GM03348 (cell line): ENCODE measurements at places on chromosomes 13 and 19.

- DNase-seq = no peak
Observed at GRCh38 chr13:35961461-35962220, 169.5 kb downstream of the DCLK1 start.

DNA sequence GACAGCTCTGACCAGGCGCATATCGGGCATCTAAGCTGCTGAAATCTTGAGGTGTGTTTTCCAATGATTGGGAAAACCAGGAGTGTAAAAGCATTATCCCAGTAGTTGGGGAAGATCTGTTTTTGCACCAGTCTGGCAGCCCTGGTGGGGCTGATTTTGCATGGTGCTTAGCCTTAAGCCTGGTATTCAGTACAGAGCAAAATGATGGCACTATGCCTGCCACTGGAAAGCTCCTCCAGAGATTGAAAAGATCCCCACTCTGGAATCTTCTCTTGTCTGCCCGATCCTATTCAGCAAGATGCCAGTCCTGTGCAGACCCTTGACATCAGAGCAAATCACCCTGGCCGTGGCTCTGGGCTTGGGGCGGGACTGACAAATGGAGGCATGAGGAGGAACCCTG lies 44.7 kb upstream of the SIAH3 start:
- DNase-seq = no peak

DNA sequence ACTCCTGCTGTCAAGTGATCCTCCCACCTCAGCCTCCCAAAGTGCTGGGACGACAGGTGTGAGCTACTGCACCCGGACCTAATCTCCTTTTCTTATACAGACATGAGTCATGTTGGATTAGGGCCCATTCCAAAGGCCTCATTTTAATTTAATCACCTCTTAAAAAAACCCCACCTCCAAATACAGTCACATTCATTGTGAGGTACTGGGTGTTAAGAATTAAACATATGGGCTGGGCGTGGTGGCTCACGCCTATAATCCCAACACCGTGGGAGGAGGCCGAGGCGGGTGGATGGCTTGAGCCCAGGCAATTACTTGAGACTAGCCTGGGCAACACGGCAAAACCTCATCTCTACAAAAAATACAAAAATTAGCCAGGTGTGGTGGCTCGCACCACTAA lies 46.6 kb downstream of the PIN1 start:
- no peak for DNase-seq

DNA sequence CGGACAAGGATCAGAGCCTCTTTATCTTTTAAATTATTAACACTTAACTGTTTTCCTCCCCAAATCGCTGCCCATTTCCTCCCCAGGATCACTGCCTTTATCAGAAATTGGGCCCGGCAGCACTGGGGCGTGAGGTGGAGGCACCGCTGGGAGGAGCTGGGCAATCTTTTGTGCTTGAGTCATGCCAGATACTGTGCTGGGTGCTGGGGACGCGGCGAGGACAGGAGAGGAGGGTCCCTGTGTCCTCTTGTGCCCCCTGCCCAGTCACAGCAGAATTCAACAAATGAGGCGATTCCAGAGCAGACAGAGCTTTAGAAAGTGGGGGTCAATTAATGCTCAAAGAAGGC lies 347.8 kb downstream of the ZNF536 start:
- peak; percentile 65 for DNase-seq

DNA sequence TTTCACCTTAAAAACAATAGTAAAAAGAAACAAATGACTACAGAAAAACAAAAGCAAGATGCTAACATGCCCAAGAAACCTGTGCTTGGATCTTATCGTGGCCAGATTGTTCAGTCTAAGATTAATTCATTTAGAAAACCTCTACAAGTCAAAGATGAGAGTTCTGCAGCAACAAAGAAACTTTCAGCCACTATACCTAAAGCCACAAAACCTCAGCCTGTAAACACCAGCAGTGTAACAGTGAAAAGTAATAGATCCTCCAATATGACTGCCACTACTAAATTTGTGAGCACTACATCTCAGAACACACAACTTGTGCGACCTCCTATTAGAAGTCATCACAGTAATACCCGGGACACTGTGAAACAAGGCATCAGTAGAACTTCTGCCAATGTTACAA lies 6.0 kb downstream of the CKAP2 start:
- DNase-seq = no peak

GRCh38 chr19:18104793-18105131 lies 7.2 kb downstream of the MAST3 start:
- no peak for DNase-seq

DNA sequence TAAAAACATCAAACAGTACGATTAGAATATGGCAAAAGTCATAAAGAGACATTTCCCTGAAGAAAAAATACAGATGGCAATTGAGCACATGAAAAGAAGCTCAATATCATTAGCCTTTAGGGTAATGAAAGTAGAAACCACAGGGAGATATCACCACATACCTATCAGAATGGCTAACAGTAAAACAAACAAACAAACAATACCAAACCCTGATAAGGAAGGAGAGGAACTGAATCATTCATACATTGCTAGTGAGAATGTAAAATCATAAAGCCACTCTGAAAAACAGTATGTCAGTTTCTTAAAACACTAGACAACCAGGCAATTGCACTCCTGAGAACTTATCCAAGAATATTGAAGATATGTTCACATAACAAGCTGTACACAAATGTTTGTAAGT lies 1342.5 kb upstream of the SLC10A2 start:
- no peak for DNase-seq

GRCh38 chr19:35363001-35363590 lies 4.8 kb downstream of the FFAR3 start:
- no peak for DNase-seq

GRCh38 chr19:51364200-51365106 lies 1.7 kb downstream of the ETFB start:
- no peak for DNase-seq

DNA sequence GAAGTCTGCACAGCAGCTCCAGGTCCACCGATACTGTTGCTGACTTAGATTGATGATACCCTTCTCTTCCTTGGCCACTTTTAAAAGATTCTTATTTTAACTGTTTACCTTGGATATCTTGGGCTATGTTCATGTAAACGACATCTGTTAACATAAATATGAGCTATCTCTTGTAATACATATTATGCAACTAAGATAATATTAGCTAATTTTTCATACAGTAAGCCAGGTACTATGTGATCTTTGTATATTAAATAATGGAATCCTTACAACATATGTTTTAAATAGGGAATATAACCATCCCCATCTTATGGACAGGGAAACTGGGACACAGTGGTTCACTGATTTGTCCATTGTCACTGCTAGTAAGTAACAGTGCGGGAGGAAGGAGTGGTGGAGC lies 37.9 kb downstream of the TNFRSF19 start:
- no peak for DNase-seq

DNA sequence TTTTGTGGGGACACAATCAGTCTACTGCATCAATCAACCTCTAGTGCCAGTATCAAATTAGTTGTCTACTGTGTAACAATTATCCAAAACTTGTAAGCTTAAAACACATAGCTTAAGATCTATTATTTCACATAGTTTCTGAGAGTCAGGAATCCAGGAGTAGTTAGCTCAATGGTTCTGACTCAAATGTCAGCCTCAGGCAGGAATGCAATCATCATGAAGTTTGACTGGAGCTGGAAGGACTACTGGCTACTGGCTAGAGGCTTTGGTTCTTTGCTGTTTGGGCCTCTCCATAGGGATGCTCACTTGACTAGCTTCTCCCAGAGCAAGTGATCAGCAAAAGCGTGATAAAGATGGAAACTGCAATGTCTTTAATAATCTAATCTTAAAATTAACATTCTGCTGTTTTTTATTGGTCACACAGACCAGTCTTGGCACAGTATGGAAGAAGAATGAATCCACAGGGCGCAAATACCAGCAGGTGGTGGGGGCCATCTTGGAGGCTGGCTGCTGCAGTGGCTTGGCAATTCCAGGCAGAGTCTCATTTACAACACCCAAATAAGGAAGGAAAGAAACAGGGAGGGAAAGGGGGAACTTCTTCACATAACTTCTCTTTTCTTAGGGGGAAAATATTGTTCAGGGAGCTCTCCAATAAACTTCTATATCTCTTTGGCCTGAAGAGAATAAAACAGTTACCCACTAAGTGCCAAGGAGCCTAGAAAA lies 15.7 kb downstream of the CAB39L start:
- no peak for DNase-seq

DNA sequence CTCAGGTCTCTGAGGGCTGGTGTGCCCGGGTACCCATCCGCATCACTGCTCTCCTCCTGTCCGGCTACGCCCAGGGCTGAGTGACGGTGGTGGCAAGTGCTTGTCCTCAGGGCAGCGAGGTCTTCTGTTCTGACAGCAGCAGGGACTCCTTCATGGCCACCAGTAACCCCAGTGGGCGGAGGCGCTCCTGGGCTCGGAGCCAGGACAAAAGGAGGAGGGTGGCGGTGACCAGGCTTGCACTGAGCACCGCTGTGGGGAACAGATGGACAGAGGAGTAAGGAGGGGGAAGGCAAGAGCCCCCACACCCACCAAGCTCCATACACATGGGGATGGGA lies 5.8 kb downstream of the CD320 start:
- DNase-seq = no peak

- peak; percentile 74 for DNase-seq
Observed at GRCh38 chr13:23871616-23872220, 17.5 kb downstream of the MIPEP start.

DNA sequence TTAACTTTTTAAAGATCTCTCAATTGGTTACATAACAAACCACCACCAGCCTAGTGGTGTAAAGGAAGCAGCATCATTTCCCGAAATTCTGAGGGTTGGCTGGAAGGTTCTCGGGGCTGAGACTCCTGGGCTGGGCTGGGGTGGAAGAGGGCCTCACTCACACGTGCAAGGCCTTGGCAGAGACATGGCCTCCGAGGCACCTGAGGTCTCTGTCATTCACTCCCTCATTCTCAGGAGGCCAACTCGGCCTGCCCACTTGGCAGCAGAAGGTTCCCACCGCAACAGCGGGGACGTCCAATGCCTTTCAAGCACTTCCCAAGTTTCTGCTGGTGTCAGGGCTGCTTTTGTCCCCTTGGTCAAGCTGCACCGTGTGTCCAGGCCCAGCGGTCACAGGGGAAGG lies 18.6 kb upstream of the RASA3 start:
- DNase-seq = no peak

DNA sequence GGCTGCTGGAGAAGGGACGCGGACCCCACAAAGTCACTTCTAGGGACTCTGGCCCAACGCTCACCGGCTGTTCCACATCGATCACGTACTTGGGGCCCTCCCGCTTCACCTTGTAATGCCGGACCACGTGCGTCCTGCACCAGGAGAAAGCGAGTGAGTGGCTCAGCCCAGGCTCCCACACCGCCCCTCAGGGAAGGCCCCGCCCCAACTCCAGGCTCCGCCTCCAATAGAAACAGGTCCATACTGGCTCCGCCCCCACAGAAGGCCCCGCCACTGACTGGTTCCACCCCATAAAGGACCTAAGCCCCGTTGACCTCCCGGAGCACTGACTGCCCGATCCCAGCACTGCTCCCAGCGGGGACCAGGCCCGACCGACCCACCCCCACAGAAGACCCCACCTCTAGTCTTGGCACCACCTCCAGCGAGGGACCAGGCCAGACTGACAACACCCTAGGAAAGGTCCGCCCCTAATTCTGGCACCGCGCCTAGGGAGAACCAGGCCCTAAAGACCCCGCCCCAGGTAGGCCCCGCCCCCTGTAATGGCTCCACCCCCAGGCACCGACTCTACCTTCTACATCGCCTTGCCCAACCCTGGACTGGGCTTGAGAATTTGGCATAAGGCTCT lies 11.3 kb downstream of the STAP2 start:
- DNase-seq = peak; percentile 50

- no peak for DNase-seq
Observed at GRCh38 chr13:61913183-61913582, 497.5 kb upstream of the PCDH20 start.

GRCh38 chr19:940591-941291 lies 14.9 kb downstream of the ARID3A start:
- DNase-seq = no peak

- no peak for DNase-seq
Observed at GRCh38 chr19:48120505-48120904, 9.9 kb upstream of the PLA2G4C start.
